ENCODE measurements at places on chromosomes 7 and 10.

DNA sequence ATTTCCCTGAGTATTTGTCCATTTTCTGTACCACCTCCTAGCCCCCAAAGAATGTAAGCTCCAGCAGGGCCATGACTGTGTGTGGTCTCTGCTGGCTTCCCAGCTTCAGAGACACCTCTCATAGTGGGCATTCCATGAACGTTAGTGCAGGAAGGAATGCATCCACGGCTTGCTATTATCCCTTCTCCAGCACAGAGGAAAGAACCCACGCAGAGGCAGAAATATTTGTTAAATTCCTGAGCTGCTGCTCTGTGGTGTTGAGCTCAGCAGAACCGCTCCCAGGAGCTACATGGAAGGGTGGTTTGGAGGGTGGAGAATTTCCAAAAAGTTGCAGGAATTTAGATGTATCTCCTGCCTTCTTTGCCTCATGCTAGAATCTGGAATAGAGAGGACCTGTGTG, 275.2 kb downstream of the POU6F2 start:
- no peak for DNase-seq

DNA sequence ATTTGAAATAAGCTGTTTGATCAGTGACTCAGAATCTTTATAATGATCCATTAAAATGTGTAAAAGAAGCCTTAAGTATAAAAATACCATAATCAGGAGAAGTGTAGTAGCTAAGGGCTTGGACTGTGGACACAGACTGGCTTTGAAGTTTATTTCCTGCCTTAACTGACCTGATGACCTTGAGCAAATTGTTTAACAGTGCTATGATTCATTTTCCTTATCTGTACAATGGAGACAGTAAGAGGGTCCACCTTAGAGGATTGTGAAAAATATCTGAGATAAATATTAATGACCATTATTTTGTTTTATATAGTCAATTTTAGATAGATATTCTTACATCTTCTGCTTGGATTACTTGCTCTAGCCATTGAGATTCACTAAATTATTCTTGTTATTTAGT, 13.3 kb upstream of the RPA3 start:
- DNase-seq, result no peak

DNA sequence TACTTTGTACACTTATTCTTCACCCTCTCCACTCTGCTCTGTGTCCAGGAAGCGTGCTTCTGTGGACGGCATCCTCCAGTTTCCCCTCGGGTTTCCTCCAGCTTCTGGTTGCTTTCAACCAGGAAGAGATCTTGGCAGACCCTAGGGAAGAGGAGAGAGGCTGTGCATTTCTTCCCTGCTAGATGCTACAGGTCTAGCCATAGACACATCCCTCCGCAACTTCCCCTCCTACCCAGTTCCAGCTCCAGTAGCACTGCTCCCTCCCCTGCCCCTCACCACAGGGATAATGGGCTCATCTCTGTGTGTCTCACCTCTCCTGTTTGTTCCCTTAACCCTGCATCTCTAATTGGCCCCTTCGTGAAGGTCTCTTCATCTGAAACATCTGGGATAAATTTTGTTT, 16.3 kb downstream of the TLL2 start:
- no peak for DNase-seq

DNA sequence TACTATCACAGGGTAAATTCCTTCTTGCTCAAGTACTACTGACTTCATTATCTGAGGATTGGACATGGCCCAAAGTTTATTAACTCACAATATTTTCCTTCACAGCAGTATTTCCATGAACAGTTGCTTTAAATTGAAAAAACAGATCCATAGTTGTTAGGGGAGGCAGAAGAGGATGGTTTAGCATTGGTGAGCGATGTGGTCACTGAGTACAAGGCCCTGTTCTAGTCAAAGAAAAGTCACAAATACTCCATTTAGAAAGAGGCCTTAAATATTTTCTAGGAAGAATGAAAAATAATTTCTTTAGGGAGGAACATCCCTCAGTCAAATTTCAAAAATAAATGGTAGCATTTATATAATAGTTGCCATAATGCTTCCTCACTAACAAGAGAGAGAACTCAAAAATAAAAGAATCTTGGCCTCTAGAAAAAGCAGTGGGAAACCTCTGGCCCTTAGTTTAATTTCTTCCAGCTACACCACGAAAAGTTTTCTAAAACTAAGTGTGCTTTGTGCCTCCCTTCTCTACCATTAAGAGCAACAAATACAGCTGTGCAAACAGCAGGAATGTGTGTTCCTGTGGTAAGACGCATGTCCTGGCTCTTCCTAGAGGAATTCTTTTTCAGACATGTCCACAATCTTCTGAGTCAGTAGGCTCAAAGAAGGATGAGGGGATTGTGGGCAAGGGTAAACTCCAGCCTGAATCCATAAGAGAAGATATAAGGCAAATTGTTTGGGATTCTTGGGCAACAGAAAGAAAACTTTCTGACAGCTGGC, 105.7 kb downstream of the HOXA1 start:
- DNase-seq, result no peak

All from T-helper 9 cell (primary cell).